Coronary artery (tissue), 2 donors: ENCODE measurements at places on chromosomes 16 and 17.

DNA sequence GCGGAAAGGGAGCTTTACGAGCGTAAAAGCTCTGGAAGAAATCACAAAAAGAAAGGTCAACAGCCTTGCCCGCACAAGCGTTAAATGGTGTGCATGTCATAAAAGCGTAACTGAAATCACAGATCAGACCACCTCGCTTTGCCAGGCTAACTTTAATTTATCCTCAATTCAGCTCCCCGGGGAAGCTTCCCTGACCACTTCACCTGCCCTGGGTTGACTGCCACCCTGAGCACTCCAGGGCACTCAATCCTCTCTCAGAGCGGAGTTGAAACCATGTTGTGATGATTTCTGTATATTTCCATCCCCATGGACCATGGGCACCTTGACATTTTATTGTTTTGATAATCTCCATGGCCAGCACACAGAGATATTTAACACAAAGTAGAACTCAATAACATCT is 16.1 kb upstream of the NAGS start:
- DNase-seq: no peak

DNA sequence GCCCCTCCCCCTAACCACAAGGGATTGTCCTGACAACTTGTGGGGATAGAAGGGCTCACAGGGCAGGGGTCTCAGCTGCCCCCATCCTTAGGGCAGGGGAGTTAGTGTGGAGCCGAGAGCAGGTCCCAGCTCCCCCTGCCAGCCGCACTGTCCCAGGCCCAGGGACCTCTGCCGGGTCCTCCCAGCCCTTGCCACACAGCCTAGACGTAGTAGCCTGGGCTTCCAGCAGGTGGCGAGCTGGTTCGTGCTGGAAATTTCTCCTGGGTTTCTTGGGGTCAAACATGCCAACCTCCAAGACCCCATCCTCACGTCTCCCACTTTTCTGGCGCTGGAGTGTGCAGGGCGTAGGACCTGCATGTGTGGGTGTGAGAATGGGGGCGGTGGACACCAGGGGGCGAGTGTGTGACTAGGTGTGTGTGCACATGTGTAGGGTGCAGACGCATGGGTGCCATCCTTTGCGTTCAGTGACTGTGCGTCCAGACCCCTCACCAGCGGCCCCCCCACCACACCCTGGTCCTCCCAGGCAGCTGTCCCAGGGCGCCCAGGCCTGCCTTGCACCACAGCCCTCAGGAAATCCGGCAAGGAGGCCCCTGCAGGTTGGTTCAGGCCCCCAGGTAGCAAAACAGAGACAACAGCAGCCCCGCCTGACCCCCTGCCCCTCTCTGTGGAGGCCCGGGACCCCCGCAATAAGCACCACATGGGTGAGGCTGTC is 29.5 kb downstream of the SBK1 start:
- no peak for DNase-seq

DNA sequence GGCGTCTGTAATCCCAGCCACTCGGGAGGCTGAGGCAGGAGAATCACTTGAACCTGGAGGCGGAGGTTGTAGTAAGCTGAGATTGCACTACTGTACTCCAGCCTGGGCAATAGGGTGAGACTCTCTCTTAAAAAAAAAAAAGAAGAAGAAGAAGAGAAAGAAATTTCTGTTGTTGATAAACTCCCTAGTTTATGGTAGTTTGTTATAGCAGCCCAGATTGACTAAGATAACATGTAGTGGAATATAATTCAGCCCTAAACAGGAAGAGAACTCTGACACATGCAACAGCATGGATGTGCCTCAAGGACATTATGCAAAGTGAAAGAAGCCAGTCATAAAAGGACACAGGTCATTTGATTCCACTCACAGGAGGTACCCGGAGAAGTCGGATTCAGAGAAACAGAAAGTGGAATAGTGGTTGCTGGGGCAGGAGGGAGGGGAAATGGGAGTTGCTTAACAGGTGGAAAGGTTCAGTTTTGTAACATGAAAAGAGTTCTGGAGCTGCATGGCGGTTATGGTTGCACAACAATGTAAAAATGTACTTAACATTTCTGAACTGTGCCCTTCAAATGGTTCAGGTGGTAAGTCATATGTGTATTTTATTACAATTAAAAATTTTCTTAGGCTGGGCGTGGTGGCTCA is 26.0 kb upstream of the PRM1 start:
- DNase-seq: no peak

- no peak for DNase-seq
Observed at GRCh38 chr17:258906-259305, 77.5 kb upstream of the DOC2B start.

DNA sequence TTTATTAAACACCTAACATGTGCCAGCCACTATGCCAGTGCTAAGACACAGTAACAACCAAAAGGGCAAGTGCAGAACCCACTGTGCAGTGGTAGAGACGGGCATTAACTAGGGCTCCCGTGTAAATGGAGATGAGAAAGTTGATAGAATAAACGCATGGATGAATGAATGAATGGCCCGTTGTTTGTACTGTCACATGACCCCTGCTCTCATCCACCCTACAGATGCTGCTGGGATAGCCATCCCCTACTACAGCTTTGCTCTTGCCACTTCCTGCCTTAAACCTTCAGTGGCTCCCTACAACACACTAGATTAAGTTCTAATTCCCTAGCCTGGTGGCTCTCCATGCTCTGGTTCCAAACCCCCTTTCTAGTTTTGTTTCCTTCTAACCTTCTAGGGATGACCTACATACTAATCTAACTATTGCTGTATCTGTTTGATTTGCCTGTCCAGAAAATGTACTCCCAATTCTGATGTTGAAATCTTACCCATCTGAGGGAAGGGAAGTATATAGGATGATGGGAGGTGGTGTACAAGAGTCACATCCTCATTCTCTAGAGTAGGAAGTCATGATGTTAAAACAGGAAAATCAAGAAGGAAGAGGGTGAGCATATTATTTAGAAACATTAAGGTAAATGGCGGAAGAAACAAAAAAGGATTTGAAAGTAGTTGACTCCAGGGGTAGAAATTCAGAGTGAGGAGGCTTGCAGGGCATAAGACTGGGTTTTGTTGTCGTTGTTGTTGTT is 11.4 kb upstream of the TNRC6C start:
- DNase-seq: no peak

DNA sequence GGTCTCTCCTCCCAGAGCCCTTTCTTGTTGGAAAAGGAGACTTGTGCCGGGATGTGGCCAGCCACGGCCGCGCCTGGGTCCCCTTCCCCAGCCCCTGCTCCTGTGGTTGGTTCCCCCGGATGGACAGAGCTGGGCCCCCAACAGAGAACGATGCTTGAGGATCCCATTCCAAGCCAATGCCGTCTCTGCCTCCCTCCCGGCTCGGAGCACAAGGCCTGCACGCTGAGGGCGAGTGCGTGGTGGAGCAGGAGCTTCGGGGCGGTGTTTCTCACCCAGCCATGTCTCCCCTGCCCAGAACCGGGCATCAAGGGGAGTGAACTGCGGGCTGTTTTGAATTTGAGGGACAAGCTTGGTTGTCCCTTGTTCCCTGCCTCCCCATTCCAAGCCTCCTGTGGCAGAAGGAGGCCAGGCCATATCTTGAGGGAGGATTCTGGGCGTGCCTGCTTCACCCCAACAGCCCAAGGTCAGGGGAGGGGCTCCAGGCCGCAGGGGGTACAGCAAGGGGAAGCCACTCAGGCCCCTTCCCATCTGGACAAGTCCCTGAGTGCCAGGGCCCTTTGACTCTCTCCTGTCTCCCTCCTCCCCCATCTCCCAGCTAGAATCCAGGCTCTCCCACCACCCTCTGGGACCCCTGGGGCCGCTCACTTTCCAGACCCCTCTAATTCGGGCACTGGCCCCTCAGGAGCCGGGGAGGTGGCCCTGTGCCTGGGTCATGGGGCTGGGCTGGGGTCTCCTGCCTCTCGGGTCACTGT is 43.6 kb downstream of the SOCS3 start:
- no peak for DNase-seq
